Activated T-helper 1 cell treated with anti-CD3 and anti-CD28 coated beads, Interleukin-2, amount 50 U/mL, for 16 hours (primary cell): ENCODE measurements at places on chromosomes 6 and 20.
A peak's percentile ranks its signal among the peaks of the same experiment; 100 is the strongest.

- no peak for DNase-seq
Measured at GRCh38 chr20:51410586-51411325, 131.8 kb downstream of the NFATC2 start.

GRCh38 chr20:64129146-64129782 is 21.9 kb upstream of the NPBWR2 start:
- no peak for DNase-seq

DNA sequence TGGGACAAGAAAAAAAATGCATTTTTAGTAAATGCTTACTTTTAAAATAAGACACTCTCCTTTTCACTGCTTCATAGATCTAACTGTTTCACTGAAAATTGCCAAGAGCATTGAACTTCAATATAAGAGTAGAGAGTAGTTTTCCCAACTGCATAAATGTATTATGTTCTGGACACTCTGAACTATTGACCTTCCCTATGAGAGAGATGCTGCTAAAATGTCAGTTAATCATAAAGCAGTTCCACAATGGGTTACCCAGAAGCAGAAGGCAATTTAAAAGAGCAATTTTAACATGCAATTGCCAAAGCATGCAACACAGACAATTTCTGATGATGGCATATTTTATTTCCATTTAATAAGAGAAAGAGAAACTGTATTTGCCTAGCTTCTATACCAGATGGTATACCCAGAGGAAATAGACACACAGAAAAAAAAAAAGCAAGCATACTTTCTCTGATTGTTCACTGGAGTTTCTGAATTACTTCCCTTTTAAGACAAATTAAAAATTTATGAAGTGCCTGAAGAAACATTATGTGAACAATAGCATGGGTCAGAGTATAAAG is 279.1 kb upstream of the THEMIS start:
- no peak for DNase-seq

GRCh38 chr6:165301372-165302246 is 7.8 kb downstream of the C6orf118 start:
- no peak for DNase-seq

- DNase-seq: no peak
Measured at GRCh38 chr6:161300823-161301222, 27.0 kb upstream of the AGPAT4 start.

DNA sequence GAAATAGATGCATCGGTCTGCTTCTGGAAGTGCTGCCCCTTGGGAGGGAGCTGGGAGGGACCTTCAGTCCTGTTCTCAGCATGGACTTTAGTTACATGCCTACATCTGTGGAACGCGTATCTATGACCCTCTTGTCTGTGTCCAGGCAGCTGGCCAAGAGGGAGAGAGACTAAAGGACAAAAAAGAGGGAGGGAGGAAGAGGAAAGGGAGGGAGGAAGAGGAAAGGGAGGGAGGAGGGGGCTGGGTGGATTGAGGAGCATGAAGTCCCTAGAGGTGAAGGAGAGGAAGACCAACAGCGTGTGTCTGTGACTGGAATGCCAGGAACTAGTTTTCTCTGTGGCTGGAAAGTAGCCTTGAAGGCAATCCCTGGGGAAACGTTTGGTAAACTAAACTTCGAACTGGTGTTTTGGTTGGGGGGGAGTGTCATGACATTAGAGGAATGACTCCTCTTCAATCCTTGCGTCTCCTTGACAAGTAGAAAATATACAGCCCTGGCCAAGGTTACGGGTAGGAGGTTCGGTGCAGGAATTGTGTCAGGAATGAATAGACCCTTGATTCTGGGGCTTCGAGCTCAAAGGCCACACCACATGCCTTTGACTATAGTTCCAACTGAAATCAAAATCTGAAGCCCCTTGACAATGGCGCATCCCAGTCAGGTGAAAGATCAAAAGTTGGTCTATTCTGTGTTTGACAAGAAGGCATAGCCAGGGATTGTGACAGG is 52.0 kb upstream of the PLEKHG1 start:
- DNase-seq: no peak

DNA sequence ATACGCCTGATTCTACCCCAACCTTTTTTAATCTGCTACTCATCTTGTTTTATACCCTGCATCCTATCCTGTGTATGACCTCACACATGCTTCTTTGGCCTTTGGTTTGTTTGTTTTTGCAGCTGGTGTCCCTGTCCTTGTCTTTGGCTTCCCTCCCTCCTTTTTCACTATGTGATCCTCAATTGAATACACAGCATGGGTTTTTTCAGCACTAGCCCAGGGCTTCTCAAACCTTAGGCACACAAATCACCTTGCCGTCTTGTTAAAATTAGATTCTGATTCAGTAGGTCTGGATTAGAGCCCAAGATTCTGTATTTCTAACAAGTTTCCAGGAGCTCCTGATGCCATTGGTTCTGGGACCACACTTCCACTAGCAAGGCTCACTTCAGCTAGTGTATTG is 321.5 kb upstream of the MAN1A1 start:
- DNase-seq: no peak

DNA sequence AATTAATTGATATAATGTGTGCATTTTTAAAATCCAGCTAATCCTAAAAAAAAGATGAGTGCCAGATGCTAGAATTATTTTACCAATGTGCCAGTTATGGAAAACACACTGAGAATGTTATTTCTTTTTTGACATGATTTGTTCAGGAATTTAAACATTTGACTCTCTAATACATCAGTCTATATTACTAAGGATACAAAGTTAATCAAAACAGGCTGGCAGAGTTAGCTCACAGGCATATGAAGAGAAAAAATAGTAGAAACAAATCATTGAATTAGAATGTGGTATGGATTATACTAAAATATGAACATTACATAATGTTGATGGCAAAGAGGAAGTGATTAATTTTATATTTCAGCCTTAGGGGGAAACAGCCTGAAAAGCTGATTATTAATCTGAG is 368.3 kb upstream of the GJE1 start:
- DNase-seq: no peak

GRCh38 chr20:6122111-6122872 is 538 bp downstream of the FERMT1 start:
- no peak for DNase-seq

DNA sequence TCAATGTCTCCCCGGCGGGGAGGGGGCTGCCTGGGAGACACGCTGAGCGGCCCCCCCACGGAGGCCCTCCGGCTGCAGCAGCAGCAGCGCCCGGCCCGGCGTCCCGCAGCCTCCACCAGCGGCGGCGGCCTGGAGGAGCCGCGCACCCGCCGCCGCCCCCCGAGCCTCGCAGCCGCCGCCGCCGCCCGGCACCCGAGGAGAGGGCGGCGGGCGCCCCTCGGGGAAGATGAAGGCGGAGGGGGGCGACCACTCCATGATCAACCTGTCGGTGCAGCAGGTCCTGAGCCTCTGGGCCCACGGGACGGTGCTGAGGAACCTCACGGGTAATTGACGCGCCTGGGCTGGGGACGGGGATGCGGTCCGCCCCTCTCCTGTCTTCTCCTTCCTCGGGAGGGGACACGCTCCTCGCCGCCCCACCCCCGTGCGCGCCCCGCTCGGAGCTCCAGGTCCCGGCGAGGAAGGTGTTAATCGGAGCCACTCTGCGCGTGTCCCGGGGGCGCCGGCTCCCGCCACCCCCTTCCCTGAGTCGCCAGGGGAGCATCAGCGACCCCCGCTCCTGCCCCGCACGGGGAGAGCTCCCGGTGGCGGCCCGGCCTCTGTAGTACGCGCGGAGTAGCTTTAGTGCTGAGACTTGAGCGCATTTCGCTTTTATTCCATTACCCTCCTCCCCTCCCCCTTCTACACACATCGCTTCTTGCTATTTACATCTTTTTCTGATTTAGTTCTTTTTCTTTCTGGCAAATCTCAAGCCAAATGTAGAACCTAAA is 686 bp downstream of the TMEM170B start:
- peak; percentile 4 for DNase-seq

- no peak for DNase-seq
Measured at GRCh38 chr6:28522594-28523240, 3.0 kb upstream of the GPX5 start.

- DNase-seq: no peak
Measured at GRCh38 chr6:90406142-90406794, 109.6 kb upstream of the BACH2 start.

DNA sequence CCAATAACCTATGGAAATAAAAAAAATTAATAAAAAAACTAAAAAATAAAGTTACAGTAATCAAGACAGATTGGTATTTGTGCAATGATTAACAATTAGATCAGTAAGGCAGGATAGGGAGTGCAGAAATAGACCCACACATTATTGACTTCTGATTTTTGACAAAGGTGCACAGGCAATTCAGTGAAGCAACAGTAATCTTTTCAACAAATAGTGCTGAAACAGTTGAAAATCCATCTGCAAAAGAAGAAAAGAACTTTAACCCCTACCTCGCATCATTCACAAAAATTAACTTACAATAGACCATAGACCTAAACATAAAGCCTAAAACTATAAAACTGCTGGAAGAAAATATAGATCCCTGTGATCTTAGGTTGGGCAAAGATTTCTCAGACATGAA is 4.5 kb upstream of the SMLR1 start:
- no peak for DNase-seq

DNA sequence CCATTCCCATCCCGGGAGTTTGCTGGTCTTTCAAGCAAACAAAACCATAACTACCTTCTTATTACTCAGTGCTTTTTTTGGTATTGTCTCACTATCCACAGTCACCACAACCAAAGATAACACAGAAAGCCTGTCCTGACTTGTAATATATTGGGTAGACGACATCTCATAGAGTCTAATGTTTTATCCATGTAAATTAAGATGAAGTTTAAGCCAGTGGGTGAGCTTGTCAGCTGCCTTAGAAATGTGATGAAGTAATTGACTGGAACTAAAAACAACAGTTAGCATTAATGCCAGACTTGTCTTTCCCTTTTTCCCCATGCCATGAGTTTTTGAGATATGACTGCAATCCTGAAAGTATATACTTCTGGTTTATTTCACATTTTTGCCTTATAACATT is 282.7 kb upstream of the PRDM1 start:
- no peak for DNase-seq

DNA sequence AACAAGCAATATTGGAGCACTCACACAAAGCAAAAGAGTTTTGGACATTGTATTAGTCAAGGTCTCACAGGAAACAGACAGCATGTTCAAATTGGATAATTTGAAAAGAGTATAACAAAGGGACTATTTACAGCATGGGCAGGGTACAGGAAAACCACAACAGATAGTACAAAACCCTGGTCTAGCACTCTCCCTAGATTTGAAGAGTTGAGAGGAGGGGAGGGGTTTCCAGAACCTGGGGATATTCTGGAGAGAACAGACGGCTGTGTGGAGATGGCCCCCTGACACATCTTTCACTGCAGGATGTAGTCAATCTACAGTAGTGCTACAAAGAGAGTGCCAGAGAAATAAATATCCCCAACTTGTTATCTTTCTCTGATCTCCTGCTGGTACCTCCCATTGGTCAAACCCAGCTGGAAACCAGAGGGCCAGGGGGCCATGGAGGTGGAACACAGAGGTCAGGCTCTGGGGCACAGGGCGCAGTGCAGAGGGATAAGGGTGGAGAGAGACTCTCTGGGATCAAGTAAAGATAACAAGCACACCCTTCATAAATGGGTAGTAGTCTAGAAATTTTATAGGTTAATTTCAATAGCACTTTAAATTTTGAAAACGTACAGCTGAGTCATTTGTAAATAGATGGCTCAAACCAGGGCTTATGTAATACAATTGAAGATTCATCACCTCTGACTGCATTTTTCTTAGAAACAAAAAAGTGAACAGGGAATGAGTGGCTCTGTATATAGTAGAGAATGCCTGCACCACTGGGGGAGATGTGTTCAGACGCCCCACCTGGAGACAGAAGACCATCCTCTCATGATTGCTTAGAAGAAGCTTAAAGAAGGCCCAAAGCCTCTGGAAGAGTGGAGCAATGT is 25.7 kb downstream of the RCAN2 start:
- DNase-seq: no peak

- no peak for DNase-seq
Measured at GRCh38 chr6:154500769-154501577, 9.5 kb downstream of the CNKSR3 start.
